Right ventricle myocardium inferior (tissue), 1 donor: ENCODE measurements at places on chromosomes 3 and 15. TPM values are rescaled to one million over a fixed set of nuclear protein-coding genes. Genes with fewer than 3 reads are reported as not detected.

DNA sequence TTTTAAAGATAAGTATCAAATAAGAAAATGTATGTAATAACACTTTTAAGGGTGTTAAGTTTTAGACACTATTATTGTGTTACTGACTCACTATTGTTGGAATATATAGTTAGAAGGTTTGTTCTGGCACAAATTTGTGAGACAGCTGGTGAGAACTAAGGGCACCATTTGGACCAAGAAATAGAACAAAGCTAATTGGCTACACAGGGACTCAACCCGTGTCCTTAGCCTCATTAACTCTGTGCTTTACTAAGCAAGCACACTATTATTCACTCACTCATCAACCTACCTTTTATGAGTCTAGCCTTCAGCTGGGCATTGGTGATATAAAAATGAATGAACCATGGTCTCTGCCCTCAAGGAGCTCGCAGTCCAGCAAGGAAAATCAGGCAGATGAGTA is 4.1 kb upstream of the UNC13C start:
- no peak for DNase-seq

The IL20RB gene
- total RNA-seq, result 0.43 TPM

The TFRC gene
- total RNA-seq, result 91.8 TPM

- no peak for DNase-seq
Observed at GRCh38 chr3:37297459-37297858, 123.1 kb upstream of the LRRFIP2 start.

- DNase-seq, result no peak
Observed at GRCh38 chr3:185807445-185808068, 17.3 kb downstream of the IGF2BP2 start.

GRCh38 chr3:33729993-33730392 is 11.9 kb upstream of the CLASP2 start:
- no peak for DNase-seq
